ENCODE measurements at places on chromosomes 12 and 14.

DNA sequence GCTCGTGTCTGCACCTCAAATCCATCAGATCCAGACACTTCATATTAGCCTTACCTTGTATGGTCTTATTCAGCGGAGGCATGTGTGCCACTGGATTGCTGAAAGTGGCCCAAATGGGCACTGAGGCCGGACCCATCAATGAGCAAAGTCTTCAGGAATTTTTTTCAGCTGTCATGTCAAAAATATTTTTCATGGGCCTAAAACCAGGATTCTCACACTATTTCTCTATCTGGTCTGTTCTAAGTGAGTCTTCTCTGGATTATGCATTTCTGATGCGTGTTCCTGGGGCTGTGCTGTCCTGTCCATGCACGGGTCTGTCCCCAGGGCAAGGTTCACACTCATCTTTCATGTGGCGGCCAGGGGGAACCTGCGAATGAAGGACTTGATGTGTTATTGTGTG is 94.6 kb downstream of the KCNA5 start:
- DNase-seq = no peak

DNA sequence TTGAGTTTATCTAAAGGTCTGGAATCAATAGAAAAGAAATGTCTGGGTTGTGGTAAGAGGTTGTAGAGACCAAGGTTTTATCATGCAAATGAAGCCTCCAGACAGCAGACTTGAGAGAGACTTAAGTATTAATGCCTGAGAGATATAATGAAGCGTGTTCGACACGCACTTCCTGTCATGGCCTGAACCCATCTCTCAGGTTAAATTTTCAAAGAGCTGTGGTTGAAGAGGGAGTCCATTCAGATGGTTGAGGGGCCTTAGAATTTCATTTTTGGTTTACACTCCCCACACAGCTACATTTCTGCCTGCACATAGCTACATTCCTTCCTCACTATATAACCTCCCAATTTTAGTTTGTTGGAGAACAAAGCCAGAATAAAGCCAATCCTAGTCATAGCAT is 10.1 kb upstream of the CLEC12A start:
- no peak for DNase-seq

DNA sequence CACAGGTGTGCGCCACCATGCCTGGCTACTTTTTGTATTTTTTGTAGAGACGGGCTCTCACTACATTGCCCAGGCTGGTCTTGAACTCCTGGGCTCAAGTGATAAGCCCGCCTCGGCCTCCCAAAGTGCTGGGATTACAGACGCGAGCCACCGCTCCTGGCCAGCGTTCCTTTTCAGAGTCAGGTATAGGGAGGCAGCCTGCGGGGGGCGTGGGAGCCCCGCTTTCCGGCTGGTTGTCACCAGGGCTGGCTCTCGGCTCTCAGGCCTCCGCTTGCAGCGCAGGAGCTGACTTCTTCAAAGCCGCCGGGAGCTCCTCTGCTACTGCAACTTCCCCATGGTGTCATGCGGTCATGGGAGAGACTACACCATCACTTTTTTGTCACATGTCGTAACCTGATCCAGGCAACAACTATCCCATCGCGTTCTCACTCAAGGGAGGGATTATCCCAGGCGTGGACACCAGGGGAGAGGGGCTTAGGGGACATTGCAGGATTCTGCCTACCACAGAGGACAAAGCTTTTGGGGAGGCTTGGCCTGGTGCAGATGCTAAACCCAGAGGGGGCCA is 129.4 kb downstream of the SCARB1 start:
- no peak for DNase-seq

DNA sequence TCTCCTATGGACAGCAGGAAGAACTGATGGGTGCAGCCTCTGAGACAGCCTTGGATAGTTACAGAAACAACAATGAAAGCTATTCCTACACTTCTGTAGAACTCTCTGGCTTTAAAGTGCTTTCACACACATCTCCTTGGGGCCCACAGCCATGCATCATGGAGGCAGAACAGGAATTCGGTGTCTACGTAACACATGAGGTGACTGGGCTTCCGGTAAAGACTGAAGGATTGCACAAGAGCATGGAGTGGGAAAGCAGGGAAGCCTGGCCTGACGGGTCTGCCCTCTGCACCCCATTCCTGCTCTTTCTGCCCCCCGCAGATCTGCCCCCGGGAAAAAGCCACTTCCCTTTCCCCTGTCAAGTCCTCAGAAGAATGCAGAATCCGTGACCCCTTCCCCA is 82.6 kb downstream of the VWF start:
- DNase-seq = no peak

DNA sequence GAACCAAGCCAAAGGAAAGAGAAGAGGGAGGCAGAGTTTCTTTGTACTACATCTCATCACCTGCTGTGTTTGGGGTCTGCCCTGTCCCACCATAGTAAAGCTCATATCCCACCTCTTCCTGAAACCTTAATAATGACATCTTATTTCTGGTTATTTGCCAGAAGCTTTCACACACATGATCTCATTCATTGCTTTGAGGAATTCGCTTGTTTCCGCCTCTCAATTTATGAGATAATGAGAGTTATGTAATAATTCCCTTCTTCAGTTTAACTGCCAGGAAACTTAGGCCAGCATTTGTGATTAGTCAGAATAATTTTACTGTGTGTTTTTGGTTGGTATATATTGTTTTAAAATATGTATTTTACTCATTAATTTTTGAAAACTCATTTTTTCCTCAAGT is 205.2 kb downstream of the CACNA1C start:
- no peak for DNase-seq

DNA sequence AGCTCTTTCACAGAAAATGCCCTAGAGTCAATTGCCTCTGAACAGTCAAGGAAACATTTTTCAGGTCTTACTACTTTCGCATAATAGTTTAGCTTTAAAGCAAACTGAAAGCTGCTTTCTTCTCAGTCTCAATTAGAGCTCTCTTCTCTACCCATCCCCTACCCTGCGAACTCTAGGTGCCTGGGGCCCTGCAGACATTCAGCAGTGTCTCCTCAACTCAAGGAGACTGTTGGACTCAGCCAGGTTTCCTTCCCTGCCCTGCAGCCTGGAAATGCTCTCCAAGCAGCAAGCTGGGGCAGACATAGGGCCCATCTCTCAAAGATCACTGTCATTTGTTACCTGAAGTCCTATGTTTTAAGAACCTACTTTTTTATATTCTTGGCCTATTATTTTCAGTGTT is 312.5 kb upstream of the PRICKLE1 start:
- DNase-seq = no peak

GRCh38 chr12:17159506-17160300 is 553.7 kb upstream of the LMO3 start:
- DNase-seq = no peak

DNA sequence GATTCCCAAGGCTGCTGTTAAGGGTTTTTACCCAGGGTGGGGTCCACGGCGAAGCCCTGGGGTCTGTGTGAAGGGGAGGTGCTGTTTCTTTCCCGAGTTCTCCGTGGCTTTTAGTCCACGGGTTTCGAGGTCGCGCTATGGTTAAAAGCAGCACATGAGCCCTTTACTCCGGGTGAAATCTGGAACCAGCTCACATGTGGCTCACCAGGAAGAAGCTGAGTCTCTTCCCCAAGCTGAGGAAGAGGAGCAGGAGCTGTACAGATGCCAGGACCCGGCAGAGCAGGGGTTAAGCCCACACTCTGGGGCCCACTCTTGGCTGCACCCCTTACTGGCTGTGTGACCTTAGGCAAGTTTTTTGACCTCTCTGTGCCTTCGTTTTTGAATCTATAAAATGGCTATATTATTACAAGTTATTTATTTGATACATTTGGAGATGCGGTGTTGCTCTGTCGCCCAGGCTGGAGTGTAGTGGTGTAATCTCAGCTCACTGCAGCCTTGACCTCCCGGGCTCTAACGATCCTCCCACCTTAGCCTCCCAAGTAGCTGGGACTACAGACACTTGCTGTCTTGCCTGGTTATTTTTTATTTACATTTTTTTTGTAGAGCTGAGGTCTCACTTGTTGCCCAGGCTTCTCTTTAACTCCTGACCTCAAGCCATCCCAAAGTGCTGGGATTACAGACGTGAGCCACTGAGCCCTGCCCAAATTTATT is 266.3 kb downstream of the AACS start:
- DNase-seq = no peak

DNA sequence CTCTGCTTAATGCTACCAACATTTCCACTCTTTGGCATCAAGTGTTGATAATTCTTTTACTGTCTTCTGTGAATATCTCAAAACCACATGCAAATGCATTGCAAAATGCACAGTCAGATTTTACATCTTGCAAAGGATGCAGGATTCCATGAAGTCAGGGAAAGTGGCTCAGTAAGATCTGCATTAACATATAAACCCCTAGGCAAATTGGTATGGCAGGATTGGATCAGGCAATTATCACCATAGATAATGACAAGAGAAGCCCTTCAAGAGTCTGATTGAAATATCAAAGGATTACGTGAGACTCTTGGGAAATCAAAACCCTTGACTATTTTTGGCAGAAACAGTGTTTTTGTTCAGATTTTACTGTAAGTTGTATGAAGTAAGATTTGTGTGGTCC is 71.0 kb downstream of the TMTC2 start:
- no peak for DNase-seq

GRCh38 chr12:105166736-105167135 is 59.2 kb downstream of the WASHC4 start:
- DNase-seq = no peak

Measured in NCI-H1436 treated with DMSO at 0.1 percent for 48 hours (cell line).